ENCODE measurements at places on chromosomes 3 and 15.

- no peak for DNase-seq
These were observed 10.1 kb upstream of the FBXW12 start for GRCh38 chr3:48361928-48362327.

GRCh38 chr3:177816667-177817208 lies 619.5 kb upstream of the TBL1XR1 start:
- DNase-seq = no peak

GRCh38 chr15:79740561-79740960 lies 156.3 kb downstream of the MTHFS start:
- no peak for DNase-seq

GRCh38 chr3:32336113-32336498 lies 55.5 kb upstream of the CMTM7 start:
- DNase-seq = no peak

- DNase-seq = no peak
These were observed 12.2 kb upstream of the POLR2M start for GRCh38 chr15:57694279-57694678.

GRCh38 chr3:156641618-156641975 lies 32.8 kb upstream of the TIPARP start:
- DNase-seq = no peak

DNA sequence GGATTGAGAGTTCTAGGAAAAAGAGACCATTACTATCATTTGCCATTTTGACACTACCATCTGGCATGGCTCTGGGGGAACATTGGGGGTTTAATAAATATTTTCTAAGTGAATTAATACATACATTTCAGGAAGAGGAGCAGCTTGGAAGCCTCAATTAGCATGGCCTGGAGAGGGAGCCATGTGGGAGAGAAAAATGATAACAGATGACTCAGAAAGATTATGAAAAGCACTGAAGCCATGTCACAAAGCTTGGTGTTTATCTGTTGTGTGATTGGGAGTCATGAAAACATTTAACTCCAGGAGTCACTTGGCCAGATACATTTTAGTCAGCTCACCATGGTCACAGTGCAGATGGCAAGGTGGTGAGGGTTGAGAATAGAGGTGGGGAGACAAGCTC lies 121.0 kb downstream of the SSR3 start:
- DNase-seq = no peak

DNA sequence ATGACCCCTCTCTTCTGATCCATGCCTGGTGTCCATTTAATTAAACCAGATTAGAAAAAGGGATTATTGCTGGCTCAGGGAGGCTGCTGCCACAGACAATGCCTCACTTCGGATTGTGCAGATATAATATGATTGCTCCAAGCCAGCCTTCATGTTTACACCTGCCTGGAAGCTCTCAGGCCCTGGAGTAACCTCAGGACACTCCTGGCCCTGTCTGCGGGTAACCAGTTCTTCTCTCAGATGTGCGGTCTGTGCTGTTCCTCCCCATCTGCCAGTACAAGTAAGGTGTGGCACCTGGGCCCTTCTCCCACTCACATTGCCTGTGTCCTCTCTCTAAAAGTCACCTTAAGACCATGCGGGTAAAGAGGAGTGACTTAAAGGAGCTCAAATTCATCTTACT lies 8.8 kb upstream of the GOLGA8J start:
- no peak for DNase-seq

GRCh38 chr15:91947683-91948608 lies 94.4 kb downstream of the SLCO3A1 start:
- DNase-seq = no peak

- no peak for DNase-seq
These were observed 39.9 kb upstream of the PARL start for GRCh38 chr3:183924543-183924942.

GRCh38 chr3:160133757-160134156 lies 91.5 kb upstream of the C3orf80 start:
- no peak for DNase-seq

DNA sequence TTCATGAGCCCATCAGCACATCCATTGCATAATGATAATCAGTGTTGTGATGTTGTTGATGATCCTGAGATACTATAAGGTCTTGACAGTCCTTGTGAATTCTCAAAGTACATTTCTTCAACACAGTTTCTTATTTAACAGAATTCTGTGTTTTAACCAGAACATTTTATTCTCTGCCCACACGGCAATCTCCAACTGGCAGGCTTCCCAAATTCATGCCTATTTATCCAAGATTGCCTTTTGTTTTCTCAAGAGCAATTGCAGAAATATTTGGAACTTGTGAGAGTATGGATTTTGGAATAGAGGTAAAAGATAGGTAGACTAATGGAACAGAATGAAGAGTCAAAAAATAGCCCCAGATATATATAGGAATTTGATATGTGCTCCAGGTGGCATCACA lies 116.0 kb downstream of the UACA start:
- DNase-seq = no peak

- DNase-seq = no peak
These were observed 21.3 kb downstream of the LRIG1 start for GRCh38 chr3:66479532-66479947.

- DNase-seq = no peak
These were observed 682 bp downstream of the ITPKA start for GRCh38 chr15:41494190-41494921.

DNA sequence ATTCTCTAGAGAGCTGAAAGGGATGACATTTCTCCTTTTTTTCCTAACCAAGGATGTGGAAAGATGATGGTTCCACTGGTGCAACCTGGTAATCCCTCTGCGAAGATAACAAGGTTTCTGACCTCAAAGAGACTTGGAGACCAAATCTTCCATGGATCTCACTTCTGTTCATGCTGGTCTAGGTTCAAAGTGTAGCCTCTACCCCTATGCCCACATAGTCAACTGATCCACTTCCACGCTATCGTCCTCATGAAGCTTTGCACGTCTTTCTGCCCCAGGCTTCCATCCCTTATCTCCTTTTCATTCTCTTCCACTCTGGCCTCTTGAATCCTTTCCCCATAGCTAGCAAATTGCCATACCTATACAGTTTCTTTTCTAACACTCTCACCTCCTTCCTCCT lies 8.8 kb upstream of the MED12L start:
- no peak for DNase-seq

DNA sequence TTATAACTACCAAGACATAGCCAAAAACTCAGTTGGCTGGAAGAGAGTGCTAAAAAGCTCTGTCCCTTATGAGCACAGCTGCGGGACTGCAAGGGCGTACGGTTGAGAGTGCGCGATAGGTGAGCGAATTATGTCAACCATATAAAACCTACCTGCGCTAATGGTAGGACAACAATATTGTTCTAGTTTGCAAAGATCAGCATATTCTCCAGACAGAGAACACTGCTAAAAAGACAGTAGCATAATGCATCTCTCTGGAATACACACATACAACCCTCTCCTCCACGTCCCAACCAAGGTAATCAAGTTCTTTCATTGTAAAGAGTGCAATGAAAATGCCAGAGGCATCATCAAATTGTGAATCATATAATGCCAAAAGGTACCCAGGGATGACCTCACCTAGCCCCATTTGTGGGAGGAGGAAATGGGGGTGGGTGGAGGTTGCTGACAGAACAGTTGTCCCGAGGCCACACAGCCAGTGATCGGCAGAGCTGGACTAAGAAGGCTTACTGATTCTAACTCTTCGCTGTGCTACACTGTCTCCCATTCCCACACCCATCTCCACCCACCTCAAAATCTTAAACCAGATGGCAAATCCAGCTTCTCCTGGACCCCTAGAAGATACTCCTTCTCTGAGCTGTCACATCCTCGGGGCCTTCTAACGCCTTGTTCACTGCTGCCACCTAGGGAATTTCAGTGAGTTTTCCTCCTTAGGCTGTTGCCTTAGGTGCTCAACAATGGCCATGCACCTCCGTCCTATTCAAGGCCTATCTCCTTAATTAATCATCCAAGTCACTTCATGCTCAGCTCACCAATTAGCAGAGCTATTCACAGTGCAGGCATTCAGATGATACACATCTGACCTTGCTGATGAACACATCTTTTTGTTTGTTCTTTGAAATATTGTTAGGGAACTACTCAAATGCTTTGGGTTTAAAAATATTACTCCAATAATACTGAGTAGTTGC lies 60.7 kb downstream of the RPL22L1 start:
- DNase-seq = no peak

DNA sequence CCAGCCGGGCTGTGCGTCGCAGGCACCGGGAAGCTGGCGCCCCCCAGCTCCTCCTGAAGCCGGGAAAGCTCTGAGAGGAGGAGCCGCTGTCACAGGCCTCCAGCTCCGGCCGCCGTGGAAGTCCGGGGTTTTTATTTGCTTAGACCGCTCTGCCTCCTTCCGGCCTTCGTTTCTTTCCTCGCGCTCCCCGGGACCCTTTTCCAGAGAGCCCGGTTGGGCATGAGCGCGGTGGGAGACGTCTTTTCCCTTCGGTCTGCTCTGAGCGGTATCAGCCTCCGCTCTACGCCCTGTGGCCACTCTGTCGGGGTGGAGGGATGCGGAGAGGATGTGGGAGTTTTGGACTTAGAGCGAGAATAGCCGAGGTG lies 559 bp downstream of the SENP5 start:
- DNase-seq = no peak

- DNase-seq = no peak
These were observed 165.3 kb downstream of the CHSY1 start for GRCh38 chr15:101086394-101087171.

DNA sequence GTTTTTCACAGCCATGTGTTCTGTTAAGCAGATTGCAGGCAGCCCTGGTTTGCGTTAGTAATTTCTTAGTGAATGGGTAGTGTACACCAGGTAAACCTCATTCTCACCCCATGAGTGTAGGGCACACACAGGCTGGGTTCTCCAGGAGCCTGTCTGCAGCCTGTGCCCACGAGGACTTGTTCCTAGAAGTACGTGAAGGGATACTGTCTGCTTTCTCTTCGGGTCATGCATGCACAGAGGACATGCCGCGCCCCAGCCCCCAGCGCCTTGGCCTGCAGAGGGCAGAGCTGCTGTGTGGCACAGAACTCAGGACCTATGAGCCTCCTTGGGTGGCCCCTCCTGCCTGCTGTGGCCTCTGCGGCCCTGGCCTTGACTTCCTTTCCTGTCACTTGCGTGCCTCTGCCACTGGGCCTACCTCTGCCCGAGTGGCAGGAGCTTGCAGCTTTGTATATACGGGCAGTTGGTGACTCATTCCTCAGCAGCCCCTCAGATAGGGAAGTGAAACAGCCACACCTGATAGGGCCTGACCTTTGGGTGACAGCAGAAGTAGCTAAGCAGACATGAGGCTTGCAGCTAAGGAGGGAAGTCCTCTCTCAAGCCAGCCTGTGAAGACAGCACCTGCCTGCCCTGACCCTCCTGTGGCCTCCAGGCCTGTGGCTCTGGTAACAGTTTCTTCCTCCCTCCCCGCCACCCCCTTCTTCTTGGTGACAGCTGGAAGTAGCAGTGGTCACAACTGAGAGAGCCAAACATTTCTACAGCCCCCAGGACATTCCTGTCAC lies 19.5 kb downstream of the PPCDC start:
- DNase-seq = peak; percentile 38

GRCh38 chr15:64017082-64017588 lies 29.1 kb downstream of the DAPK2 start:
- no peak for DNase-seq

DNA sequence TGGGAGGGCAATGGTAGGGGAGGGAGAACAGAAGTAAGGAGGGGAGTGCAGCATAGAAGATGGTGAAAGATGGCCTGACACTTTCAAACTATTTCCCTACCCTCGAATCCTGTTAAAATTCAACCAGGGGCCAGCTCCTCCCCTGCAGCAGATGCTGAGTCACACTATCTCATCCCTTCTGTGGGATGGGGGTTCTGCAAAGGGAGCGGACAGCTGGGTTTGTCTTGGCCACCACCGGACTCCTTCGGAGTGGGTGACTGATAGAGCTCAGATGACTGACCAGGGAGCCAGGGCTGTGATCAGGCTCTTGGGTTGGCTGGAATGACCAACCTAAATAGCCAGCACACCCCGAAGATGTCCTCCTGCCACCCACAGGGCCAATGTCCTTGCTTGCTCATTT lies 33.6 kb upstream of the TMCC1 start:
- DNase-seq = no peak

DNA sequence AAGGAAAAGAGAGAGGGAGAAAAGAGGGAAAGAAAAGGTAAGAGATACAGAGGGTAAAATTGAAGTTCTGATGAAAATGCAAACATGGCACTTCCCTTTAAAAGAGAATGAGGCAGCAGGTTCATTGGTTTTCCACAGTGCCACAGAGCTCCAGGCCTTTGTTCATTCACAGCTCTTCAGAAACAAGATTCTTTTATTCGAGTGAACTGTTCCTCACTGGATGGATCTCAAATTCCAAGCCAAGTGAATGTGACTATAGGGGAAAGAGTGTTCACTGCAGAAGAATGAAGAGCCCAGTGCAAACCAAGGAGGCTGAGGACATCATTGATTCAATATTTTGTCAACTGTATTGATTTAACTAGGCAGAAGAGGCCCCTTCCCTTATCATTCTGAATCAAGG lies 280.3 kb upstream of the PROK2 start:
- no peak for DNase-seq

DNA sequence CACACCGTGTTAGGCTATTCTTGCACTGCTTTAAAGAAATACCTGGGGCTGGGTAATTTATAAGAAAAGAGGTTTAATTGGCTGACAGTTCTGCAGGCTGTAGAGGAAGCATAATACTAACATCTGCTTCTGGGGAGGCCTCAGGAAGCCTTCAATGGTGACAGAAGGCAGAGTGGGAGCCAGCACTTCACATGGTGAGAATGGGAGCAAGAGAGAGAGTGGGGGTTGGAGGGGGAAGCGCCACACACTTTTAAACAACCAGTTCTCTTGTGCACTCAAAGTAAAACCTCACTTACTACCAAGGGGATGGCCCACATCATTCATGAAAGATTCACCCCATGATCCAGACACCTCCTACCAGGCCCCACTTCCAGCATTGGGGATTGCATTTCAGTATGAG lies 181.1 kb downstream of the APBA2 start:
- DNase-seq = no peak

DNA sequence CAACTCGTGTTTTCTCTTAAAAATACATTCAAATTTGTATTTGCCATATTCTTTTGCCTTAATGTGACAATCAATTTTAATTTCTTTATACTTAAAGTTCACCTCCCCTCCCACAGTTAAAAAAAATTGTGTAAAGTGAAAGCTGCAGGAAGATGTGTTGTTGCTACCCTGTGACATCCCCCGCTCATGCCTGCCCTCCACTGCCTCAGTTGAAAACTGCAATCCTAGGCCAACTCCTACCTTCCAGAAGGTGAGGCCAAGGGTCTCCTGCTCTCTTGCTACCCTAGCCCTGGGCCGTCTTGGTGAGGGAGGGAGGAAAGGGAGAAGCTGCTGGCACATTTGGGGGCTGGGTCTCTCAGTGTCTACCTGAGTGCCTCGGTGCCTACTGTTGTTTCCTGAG lies 57.0 kb upstream of the CMTM7 start:
- no peak for DNase-seq

DNA sequence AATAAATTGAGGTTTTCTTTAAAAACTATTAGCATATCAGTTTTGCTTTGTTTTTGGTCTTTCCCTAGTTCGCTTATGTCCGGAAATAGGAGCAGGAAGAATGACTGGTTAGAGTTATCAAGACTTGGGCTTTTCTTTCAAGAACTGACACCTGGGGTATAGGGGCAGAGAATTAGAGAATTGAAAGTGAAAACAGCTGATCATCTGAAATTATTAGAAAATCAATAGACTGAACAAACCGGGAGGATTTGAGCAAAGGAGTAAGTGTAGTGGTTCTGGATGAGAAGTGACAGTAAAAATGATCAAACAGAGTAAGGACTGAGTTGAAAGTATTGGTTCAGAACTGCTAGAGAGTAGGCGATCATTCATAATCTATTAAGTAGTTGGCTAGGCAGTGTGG lies 6.0 kb downstream of the MINDY2 start:
- DNase-seq = no peak

All from hindlimb muscle (tissue), 1 donor.